ENCODE measurements at places on chromosomes 5 and 9. TPM values are rescaled to one million over a fixed set of nuclear protein-coding genes. Genes with fewer than 3 reads are reported as not detected.

Gene ANKRD31
- 0.06 TPM for total RNA-seq

Gene WDR55
- 27.3 TPM for total RNA-seq

Gene ASTN2
- 4.1 TPM for total RNA-seq

Gene RAI14
- total RNA-seq: 54.2 TPM

Gene SLC6A19
- 0.62 TPM for total RNA-seq

Gene IL17B
- not detected for total RNA-seq

Gene PFN3
- not detected for total RNA-seq

Gene ZNF354C
- total RNA-seq: 0.79 TPM

Gene FCN2
- not detected for total RNA-seq

Gene PTCD2
- total RNA-seq: 10.8 TPM

Gene SLC34A3
- total RNA-seq: 0.15 TPM

Gene KIF24
- 3.5 TPM for total RNA-seq
